ENCODE measurements at places on chromosomes 11 and 22.

- DNase-seq, result no peak
Observed at GRCh38 chr11:2265396-2265795, 5.0 kb downstream of the ASCL2 start.

- no peak for DNase-seq
Observed at GRCh38 chr11:1917523-1918435, 1.7 kb upstream of the TNNT3 start.

- DNase-seq, result no peak
Observed at GRCh38 chr11:75369560-75370255, 18.2 kb upstream of the ARRB1 start.

DNA sequence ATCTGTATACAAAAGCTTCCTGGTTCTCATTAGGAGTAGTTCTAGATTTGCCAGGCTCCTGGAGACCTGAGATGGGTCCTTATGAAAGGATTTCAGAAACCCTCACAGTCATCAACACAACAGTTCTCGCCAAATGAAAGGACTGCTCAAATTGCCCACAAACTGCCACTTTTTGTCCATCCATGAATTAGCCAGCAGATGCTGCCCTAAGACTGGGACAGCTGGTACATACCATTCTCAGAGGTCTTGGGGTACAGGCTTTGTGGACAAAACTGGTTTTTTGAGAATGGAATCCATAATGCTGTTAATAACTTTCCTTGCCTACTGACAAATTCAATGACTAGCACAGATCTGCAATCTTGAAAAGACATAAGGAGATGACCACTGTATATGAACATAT is 23.4 kb upstream of the BDNF start:
- DNase-seq, result no peak

GRCh38 chr11:64043545-64043944 is 7.8 kb downstream of the FLRT1 start:
- DNase-seq, result no peak

DNA sequence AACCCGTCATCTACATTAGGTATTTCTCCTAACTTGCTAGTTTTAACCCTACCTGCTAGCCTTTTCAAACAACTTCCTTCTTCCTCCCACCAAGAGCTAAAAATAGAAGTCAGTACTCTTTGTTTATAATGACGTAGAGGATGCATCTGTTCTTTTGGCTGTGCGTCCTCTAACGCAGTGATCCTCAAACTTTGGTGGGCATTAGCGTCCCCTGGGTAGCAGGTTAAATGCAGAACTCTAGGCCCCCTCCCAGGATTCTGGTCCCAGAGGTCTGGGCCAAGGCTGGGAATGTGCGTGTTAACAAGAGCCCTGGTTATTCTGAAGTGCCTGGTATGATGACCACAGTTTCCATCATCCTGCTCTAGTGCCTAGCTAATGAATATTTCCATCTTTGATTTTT is 67.6 kb downstream of the BARX2 start:
- DNase-seq, result no peak

GRCh38 chr11:128890543-128891368 is at the start of gene KCNJ5:
TSS of gene KCNJ5 (plus strand) at chr11:128891356. CDS start at chr11:128911274, 19,918 bp downstream.
- no peak for DNase-seq

GRCh38 chr22:44287741-44288140 is 25.0 kb downstream of the SHISAL1 start:
- DNase-seq, result no peak

GRCh38 chr11:83681031-83681781 is 395.0 kb upstream of the CCDC90B start:
- no peak for DNase-seq

GRCh38 chr11:2089536-2090165 is 49.5 kb downstream of the IGF2 start:
- no peak for DNase-seq

- no peak for DNase-seq
Observed at GRCh38 chr11:44926036-44926435, 24.6 kb downstream of the TP53I11 start.

DNA sequence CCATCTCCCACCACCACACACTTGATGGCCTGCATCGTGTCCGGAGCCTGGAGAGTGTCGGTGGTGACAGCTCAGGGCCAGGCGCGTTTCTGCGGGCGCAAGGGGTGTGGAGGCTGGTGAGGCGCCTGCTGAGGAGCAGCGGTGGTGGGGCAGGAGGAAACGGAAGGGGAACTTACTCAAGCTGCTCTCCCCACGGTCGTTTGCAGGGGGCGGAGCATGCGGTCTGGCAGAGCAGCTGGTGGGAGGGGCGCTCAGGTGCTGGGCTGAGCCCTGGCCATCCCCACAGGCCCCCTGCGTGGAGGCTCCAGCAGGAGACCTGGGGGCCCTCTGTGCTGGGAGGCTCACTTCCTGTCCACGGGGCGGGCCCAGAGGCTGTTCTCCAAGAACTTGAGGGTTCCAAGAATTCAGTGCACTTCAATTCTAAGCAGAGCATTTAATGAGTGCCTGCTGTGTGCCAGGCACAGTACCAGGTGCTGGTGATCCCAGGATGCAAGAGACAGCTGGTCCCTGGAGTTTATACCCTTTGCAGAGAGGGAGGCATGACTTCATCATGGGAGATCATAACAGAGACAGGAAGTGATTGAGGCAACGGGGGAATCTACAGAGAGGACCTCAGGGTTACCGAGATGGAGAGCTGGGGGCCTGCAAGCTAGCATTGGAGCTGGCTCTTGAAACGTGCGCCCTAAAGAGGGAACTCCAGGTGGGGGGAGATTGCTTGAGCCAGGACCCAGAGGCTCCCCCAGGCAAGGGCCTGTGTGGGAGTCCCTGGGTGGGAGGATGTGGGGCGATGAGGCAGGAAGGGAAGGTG is at the start of gene RAC2:
Gene RAC2, minus strand, starts transcription at position 156 of the 808 bp plus-strand sequence. Its CDS starts 121 bp downstream, at position 35.
- peak; percentile 80 for DNase-seq

DNA sequence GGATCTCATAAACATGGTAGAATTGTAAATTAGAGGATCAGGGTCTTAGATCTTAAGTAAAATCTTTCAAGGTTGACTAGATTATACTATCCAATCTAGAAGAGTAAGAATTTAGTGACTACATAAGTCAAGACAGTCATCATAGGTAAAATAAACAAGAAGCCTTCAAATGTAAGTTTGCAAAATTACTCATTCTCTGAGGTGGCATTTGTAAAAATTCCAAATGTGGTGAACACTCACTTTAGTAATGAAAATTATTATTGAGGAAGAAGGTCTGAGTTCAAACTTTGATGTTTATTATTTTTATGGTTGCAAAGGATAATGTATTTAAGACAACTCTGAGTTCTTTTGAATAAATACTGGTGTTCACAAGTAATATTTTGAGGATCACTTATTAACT is 4.6 kb downstream of the HYLS1 start:
- no peak for DNase-seq

- no peak for DNase-seq
Observed at GRCh38 chr22:24133187-24133965, 47.9 kb upstream of the SUSD2 start.

DNA sequence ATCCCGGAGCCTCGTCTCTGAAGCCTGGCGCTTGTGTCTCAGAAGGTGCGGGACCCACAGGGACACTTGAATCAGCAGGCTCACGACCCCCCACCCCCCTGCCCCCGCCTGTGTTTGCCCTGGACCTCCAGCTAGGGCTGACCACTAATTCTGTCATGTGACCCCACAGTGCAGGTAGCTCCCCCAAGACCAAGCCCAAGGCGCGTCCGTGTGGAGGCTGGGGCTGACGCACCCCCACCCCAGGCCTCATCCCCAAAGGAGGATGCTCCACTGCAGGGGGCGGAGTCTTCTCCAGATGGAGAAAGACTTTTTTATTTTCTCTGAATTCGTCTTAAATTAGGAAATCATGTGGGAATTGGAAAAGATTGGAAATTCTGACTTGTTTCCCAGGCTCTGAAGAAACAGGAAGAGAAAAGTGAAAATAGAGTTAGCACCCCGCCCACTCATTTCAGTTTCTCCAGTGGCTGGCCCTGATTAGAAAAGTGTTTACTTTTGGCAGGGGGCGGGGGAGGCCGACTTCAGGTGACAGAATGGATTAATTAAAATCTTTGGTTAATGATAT is 1.0 kb upstream of the RELA start:
- DNase-seq, result no peak

GRCh38 chr22:23626286-23626975 is 5.7 kb downstream of the DRICH1 start:
- no peak for DNase-seq

DNA sequence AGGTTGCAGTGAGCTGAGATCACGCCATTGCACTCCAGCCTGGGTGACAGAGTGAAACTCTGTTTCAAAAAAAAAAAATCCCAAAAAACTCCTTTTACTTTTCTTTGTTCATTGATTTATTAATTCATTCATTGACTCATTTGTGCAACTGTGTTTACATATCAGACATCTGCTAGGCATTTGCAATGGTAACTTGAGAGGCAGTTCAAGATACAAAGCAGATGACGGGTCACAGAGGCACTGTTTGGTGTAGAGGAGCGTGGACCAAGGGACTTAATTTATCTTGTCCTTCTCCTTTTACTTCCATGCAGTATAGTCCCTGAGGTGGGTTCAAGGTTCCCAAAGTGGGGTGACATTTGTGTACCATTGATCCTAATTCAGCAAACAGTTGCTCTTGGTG is 71.4 kb downstream of the KIAA1671 start:
- DNase-seq, result no peak

DNA sequence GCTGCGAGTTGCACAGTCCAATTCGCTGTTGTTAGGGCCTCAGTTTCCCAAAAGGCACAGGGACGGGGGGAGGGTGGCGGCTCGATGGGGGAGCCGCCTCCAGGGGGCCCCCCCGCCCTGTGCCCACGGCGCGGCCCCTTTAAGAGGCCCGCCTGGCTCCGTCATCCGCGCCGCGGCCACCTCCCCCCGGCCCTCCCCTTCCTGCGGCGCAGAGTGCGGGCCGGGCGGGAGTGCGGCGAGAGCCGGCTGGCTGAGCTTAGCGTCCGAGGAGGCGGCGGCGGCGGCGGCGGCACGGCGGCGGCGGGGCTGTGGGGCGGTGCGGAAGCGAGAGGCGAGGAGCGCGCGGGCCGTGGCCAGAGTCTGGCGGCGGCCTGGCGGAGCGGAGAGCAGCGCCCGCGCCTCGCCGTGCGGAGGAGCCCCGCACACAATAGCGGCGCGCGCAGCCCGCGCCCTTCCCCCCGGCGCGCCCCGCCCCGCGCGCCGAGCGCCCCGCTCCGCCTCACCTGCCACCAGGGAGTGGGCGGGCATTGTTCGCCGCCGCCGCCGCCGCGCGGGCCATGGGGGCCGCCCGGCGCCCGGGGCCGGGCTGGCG is at the start of gene BCR:
Gene BCR, plus strand, starts transcription at position 209 of the 592 bp plus-strand sequence. CDS start 452 bp downstream, outside the sequence.
- DNase-seq, result peak; percentile 31

DNA sequence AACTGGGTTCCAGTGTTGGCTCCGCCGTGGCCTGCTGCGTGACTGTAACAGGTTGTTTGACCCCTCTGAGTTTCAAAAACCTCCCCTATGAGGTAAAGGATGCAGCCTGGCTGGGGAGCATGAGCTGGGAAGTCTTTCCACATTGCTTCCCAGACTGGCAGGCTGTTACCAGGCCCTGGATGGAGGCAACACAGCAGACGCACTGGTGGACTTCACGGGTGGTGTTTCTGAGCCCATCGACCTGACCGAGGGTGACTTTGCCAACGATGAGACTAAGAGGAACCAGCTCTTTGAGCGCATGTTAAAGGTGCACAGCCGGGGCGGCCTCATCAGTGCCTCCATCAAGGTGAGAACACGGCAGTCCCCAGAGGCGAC is 11.4 kb downstream of the OMP start:
- no peak for DNase-seq

- no peak for DNase-seq
Observed at GRCh38 chr22:22520020-22520656, at the start of gene ZNF280A. TSS of gene ZNF280A (minus strand) at chr22:22520270. CDS start at chr22:22515630, 4,640 bp downstream.

DNA sequence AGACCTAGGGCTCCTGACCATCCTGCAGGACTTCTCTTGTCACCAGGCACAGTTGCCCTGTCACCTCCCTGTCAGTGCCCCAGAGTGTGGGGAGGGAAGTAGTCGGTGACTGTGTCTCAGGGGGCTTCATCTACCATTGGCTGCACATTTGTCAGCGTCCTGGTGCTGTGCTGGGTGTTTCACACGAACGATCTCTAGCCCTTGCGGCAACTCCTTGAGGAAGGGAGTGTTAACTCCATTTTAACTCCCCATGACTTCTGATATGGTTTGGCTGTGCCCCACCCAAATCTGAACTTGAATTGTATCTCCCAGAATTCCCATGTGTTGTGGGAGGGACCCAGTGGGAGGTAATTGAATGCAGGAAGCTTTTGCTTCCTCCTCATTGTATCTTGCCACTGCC is 7.1 kb downstream of the TSKU start:
- no peak for DNase-seq

GRCh38 chr11:69613594-69613993 is 27.4 kb upstream of the CCND1 start:
- no peak for DNase-seq

- DNase-seq, result no peak
Observed at GRCh38 chr11:32830413-32830738, 649 bp downstream of the PRRG4 start.

DNA sequence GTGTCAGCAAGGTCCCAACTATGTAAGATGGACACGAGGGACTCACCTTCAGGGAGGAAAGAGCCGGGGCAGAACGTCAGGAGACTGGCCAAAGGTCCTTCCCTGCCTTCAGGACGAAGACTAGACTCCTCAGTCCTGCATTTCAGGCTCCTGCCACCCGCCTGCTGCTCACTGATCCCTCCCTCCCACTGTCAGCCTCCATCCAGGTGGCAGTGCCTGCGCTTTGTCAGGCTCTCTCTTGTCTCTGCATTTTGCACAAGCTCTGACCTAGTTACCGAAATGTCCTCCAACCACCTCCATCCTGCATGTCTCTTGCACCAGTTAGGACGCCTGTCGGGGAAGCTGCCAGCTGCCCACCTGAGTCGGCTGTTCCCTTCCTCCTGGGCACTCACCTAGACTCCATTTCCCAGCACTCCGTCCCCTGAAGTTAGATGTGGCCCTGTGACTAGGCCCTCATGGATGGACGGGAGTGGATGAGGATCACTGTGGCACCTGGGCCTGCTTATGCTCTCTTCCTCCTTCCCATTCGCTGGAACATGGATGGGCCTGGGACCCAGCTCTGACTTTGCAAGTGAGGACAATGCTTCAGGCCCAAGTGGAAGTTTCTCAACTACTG is 8.0 kb downstream of the B3GNT6 start:
- no peak for DNase-seq

- no peak for DNase-seq
Observed at GRCh38 chr11:106447631-106448191, 370.2 kb downstream of the AASDHPPT start.

DNA sequence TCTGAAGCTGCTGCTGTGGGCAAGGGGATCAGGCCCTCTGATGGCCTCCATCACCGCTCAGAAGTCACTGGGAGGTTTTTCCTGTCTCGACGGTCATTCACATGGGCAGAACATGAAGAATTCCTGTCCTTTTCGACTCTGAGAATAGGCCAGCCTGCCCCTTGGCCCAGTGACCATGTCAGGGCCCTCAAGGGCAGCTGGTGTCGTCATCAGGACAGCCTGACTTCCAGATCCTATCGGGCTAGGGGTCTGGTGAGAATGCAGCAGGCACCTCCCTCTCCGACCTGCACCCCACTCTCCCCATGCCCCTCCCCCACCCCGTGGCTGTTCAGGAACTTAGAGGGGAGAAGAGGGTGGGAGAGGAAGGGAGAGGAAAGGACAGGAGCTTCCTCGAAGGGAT is 3.6 kb downstream of the TP53I11 start:
- DNase-seq, result no peak

Data from stimulated activated CD8-positive, alpha-beta memory T cell treated with anti-CD3 and anti-CD28 coated beads, Interleukin-15, amount 100 ng/mL, for 4 hours (primary cell).